Fibroblast of pulmonary artery (primary cell): ENCODE measurements at places on chromosomes 13 and 19.
A peak's percentile ranks its signal among the peaks of the same experiment; 100 is the strongest.

GRCh38 chr13:33205804-33206221 is 79.7 kb downstream of the STARD13 start:
- peak; percentile 52 for DNase-seq

GRCh38 chr13:51844862-51845573 is at the start of gene TMEM272:
Gene TMEM272 (minus strand): TSS chr13:51845177. CDS start chr13:51838530, 6,647 bp downstream.
- peak; percentile 45 for DNase-seq

GRCh38 chr13:112743451-112744167 is 53.8 kb downstream of the ATP11A start:
- no peak for DNase-seq

DNA sequence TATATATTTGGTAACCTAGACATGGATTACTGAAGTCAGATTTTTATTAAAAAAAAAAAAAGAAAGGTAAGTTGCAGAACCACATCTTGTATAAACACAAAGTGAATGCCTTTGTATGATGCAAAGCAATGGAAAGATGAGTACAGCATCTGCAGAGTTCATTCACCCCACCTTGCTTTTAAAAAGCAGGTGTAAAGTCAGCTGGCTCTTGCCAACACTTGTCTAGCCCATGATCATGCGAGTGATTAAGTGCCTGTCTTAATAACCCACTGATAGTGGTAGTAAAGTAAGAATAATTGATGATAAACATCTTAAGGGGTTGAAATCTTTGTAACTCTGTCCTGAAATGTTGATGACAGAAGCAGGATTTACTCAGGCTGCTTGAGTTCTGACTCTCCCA is 710.4 kb downstream of the EFNB2 start:
- DNase-seq, result no peak

DNA sequence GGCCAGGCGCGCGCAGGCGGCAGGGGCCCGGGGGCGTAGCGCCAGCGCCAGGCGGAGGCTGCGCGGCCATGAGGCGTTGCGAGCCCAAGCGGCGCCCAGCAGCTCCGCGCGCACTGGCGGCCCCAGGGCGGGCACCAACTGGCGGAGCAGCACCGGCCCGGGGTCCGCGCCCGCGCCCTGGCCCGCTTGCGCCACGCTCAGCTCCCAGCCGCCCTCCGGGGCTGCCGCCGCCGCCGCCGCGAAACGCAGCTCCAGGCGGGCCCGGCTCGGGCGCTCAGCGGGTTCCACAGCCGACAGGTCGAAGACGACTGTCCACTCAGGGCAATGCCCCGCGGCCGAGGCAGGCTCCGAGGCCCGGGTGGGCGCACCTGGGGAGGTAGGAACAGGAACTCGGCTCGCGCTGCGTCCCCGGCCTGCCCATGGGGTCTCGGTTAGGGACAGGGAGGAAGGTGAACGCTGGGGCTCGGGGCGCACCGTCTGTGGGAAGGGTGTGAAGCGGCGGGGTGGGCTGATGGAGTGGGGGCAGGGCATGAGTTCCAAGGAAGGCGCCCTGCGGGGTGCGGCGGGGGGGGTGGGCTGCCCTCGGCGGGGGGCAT is 26.8 kb downstream of the CERS1 start:
- no peak for DNase-seq

- no peak for DNase-seq
Measured at GRCh38 chr13:27203186-27203585, 31.6 kb upstream of the USP12 start.

- DNase-seq, result no peak
Measured at GRCh38 chr19:4969772-4970531, 1.0 kb downstream of the KDM4B start.

DNA sequence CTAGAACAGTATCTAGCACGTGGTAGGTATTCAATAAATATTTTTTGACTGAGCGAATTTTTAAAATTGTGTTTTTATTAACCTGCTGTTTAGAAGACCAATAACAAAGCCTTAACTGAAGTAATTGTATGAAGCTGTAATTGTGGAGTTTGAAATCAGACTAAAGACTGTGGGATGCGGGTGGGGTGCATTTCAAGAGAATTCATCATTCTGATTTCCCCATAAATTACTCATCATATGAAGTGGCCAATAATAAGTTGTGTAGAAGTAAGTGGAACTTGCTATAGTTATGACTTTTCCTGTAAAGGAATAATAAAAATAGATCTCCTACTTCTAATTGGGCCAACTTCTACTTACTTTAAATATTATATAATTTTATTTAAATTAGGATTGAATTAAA is 449.3 kb downstream of the PCDH9 start:
- DNase-seq, result peak; percentile 43

DNA sequence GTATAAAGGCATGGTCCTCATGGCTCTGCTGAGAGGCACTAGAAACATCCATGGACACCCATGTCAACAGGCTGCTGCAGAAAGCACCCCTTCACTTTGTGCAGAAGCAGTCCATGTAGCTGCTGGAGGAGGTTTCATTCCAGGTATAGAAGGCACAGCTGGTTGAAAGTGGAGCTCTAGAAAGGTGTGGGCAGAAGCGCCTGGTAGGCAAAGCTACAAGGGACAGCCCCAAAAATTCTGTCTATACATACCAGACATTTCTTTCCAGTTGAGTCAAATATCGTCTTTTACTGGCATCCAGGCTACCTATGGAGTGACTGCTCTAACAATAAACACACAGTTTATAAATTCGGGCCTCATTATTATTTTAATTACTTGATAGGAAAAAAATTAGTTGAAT is 129.3 kb downstream of the ENOX1 start:
- no peak for DNase-seq

- peak; percentile 22 for DNase-seq
Measured at GRCh38 chr13:93859716-93860115, 619.8 kb downstream of the DCT start.

- no peak for DNase-seq
Measured at GRCh38 chr19:35375505-35376307, 4.8 kb downstream of the GPR42 start.

GRCh38 chr19:34559045-34559444 is 77.5 kb downstream of the WTIP start:
- no peak for DNase-seq

GRCh38 chr13:68810660-68811059 is 1297.0 kb upstream of the ATXN8OS start:
- DNase-seq, result no peak

DNA sequence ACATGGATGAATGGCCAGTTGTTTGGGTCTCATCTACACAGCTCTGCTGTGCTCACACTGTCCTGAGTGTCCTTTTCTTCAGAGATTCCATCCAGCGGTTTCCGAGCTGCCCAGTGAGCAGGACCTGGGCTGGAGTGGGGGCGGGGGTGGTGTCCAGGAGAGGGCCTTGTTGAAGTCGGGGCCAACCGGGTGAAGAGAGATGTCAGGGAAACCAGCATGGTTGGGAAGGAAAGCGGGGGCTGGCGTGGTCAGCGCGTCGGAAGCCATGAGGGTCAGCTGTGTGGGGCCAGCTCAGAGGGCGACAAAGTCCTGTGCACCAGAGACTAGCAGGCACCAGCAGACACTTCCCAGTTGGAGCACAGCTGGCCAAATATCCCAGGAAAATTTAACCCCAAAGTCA is 37.8 kb upstream of the SOX1 start:
- no peak for DNase-seq

DNA sequence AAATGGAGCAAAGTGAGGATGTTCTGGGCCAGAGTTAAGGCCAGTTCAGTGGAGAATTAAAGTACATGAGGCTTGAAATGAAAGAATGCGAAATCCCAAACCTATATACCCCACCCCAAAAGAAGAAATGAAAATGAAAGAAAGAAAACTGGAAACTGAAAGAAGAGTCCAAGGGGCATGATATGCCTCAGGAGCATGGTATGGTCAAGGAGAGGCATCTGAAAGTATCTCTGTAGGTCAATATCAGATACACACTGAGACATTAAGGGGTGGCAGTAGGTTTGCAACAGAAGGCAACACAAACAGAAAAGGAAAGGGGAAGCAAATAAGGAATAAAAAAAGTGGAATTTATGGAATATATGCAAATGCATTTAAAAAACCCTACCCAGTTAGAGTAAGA is 166.5 kb downstream of the COG6 start:
- DNase-seq, result no peak

DNA sequence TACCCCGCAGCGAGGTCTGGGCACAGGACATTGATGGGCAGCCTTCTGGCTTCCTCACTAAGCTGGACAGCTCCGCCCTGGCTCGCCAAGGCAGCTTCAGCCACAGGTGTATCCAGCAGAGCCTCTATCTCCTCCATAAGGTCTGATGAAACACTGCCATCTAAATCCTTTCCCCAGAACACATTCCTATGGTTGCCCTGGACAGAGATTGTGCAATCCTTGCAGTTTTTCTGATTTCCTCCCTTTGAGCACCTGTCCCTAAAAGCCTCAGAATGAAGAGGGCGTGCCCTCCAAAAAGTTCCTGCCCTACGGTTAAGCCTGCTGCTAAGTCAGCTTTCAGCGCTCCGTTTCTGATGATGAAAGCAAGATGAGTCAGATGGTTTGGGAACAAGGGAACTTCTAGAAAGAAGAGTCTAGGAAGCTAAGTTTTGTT is 21.0 kb downstream of the CLEC4M start:
- DNase-seq, result peak; percentile 55

- DNase-seq, result no peak
Measured at GRCh38 chr19:4650159-4650558, 10.8 kb downstream of the TNFAIP8L1 start.

DNA sequence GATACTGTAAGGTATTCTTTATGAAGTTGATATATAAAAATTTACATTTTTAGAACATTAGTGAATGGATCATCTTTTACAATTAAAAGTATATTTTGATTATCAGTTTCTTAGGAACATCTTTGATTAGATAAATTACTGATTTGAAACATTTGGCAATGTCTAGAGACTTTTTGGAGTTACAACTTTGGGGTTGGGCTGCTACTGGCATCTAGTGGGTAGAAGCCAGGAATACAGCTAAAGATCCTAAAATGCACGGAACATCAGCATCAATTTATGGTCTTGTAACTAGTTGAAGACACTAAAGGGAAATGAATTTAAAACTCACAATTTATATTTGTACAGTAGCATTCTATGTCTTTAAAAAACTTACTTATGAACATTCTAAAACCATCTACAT is 19.9 kb downstream of the POMP start:
- DNase-seq, result peak; percentile 23

- no peak for DNase-seq
Measured at GRCh38 chr13:111916201-111916600, 150.7 kb upstream of the SOX1 start.

DNA sequence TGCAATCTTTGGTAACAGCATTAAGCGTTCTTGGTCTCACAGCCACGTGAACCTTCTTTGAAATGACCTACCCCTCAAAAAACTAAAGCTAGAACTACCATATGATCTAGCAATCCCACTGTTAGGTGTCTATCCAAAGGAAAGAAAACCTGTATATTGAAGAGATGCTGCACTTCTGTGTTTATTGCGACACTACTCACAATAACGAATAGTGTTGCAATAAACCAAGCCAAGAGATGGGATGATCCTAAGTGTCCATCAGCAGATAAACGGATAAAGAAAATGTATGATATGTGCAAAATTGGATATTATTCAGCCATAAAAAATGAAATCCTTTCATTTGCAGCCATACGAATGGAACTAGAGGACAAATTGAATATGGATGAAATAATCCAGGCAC is 637.9 kb downstream of the EFNB2 start:
- no peak for DNase-seq

- no peak for DNase-seq
Measured at GRCh38 chr13:62185631-62186255, 770.1 kb upstream of the PCDH20 start.

DNA sequence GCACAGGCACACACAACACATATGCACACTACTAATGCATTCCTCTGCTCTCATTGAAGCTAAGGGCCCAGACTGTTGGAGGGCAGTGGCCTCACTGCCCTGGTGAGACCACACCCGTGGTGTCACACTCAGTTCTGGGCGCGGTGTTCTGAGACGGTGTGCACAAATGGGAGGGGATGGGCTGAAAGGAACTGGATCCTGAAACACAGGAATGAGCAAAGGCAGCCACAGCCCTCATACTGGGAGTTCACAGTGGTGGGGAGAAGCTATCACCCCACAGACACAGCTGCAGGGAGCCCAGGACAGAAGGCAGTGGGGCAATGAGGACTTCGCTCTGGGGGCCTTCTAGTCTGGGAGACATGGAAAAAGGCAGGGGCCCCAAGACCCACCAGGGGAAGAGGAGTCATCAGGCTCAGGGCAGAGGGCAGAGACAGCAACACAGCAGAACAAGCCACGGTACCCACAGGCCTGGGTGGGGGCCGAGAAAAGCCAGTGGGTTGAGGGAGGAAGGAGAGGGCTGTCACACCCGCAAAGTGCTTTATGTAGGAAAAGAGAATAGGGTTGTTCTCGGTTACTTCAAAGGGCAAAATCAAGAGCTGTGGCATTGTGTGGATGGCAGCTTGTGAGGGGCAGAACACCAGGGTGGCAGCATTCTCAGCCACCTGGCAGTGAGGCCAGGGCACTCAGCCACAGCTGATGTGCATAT is 75.4 kb upstream of the GPR183 start:
- no peak for DNase-seq

DNA sequence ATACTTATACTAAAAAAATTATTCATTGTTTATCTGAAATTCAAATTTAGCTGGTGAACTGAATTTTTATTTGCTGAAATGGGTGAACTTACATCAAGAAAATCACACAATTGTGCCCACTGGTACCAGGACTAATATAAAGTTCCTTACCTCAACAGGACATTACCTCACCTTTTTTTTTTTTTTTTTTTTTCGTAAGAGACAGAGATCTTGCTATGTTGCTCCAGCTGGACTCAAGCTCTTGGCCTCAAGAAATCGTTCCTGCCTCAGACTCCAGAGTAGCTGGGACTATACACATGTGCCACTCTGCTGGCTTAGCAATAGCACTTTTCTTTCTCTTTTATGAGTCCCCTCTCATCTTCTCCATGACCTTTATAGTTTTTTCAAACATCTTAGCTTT is 22.5 kb upstream of the NDFIP2 start:
- no peak for DNase-seq

DNA sequence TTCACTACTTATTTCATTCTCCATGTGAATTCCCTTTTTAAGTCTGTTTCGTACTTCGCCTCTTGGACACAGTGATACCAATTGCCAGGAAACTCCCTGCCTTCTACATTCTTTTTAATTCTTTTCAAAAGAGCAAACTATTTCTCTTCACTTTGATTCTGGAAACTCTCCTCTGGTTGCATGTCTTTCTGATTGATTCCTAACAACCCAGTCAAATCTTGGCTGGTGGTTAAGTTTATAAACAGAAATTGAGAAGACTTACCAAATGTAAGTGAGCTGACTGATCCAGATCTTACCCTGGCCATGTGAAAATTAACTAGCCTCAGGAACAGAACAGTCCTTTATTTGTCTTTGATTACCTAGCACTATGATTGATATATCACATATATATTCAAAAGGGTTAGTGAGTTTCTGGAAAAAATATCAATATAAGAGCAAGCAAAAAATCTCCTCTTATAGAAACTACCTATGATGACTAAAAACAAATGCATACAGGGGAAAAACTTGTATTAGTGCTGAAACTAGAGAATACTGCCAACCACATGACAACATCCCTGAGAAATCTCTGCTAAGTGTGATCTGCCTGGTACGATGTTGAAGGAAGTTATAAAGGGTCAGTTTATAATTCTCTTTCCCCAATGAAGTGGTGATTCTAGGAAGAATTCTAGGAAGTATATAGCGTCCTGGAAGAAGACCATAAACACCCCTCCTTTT is 152.6 kb upstream of the HTR2A start:
- DNase-seq, result no peak

GRCh38 chr19:55350620-55351315 is 3.8 kb downstream of the COX6B2 start:
- DNase-seq, result no peak

GRCh38 chr13:76971851-76972829 is 19.7 kb upstream of the CLN5 start:
- peak; percentile 33 for DNase-seq
